CD8-positive, alpha-beta memory T cell (primary cell): ENCODE measurements at places on chromosomes 13 and 19. TPM values are rescaled to one million over a fixed set of nuclear protein-coding genes. Genes with fewer than 3 reads are reported as not detected.

Gene ZNF382
- 10.0 TPM for total RNA-seq

Gene CHST8
- total RNA-seq, result not detected

Gene ANKRD24
- 0.89 TPM for total RNA-seq

Gene HPN
- total RNA-seq, result not detected

Gene SPACA4
- total RNA-seq, result not detected

Gene RASA3
- 26.4 TPM for total RNA-seq

Gene CLEC4G
- not detected for total RNA-seq

- no peak for DNase-seq
Observed at GRCh38 chr13:96796091-96796633, 198.1 kb downstream of the OXGR1 start.

GRCh38 chr13:26742691-26743358 is 17.8 kb downstream of the GPR12 start:
- no peak for DNase-seq

DNA sequence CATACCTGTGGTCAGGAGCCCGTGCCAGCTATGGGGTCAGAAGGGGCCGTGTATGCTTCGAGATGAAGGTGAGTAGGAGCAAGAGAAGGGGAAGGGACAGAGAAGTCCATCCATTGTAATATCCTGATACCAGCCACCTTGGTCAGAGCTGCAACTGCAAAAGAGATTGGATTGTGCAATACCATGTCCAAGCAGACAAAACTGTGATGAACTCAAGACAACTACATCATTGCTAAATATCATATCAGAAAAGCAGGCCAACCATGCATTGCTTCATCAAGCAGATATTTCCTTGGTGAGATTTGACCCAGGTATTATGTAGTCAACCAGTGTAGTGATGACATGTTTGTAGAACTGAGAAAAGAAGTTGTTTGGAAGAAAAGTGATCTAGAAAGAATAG is 12.1 kb downstream of the HNRNPUL1 start:
- no peak for DNase-seq

DNA sequence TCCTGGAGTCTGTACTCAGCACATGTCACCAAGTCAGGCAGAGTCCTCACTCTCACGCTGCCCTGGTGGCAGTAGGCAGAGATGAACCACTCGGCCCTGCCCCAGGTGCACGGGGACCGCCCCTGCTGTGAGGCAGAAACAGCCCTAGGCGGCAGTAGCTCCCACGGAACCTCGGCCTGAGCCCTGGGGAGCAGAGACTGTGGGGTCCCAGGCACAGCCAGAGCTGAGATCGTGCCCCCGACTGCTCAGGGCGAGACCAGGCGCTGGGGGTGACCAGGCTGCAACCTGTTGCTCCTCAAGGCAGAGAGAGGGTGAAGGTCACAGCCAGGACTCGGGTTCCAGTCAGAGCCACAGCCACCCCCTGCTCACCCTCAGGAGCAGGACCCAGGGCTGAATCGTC is 34.9 kb downstream of the AP1M1 start:
- DNase-seq, result no peak

DNA sequence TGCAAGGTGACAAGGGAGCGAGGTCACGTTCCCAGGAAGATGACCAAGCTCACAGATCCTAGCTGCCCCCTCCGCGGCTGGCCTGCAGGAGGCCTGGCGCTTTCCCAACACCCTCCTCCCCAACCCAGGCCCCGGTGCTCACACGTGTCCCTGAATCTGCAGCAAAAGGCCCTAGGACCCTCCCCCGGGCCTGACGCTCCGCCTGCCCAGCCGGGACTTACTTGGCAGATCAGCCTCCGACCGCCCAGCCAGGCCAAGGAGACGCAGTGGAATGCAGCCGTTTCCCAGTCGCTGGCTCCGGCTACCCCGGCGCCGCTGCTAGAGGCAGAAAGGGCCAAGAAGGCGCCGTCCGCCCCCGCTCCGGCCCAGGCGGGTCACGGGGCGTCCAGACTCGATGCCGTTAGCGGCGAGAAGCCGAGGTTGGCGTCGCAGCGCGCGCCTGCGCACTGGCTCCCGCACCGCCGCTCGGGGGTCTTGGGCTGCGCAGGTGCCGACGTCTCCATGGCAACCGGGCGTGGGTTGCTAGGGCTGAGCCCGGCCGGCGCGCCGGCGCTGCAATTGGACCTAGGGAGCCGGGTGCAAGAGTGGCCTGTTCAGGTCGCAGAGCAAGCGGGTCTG is at the start of gene PNMA8A:
PNMA8A (minus strand) TSS at position 448 of the 618 bp plus-strand sequence. CDS start 528 bp downstream, outside the sequence.
- peak; percentile 38 for DNase-seq

DNA sequence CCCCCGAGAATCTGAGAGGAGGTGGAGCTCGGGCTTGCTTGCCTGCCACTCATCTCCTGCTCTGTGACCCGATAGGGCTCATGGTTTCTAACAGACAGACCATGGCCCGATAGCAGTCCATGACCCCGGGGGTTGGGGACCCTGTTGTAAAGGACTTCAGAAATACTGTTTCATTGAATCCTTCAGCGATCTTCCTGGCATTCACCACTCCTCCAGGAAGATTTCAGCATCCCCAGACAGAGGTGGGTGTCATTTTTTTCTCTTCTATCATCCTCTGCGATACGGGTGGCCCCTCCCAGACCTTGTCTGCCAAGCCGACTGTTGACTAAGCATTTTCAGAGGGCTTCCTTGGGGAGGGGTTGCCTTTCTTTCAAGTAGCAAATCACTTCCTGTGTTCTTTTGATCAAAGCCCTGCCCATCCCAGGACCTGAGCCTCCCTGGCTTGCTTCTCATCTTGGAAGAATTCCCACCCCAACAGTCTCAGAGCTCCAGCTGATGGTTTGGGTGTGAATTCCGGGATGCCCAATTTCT is 1.7 kb downstream of the MYO1F start:
- DNase-seq, result peak; percentile 48

- no peak for DNase-seq
Observed at GRCh38 chr13:95452375-95452774, 100.1 kb upstream of the CLDN10 start.

- no peak for DNase-seq
Observed at GRCh38 chr19:45099467-45100191, 6.7 kb downstream of the PPP1R37 start.

DNA sequence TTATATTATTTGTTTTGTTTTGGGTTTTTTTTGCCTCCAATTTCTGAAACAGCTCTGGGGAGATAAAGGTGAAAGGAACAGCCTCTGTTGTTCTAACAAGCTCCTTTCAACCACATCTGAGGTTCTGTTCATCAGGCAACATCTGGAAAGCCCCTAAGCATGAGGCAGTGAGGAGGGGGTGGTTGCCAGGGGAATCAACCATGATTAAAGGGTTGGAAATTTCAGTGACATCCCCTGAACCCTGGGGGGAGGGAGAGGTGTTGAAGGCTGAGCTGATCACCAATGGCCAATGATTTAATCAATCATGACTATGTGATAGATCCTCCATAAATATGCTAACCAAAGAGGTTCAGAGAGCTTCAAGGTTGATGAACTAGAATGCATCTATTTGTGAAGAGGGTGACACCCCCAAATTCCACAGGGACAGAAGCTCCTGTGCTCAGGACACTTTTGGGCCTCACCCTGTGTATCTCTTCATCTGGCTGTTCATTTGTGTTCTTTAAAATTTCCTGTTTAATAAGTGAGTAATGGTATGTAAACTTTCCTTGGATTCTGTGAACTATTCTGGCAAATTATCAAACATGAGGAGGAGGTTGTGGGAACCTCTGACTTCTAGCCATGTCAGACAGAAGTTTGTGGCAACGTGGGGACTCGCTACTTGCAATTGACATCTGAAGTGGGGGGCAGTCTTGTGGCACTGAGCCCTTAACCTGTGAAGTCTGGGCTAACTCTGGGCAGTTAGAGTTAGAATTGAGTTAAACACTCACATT is 221.3 kb downstream of the NHLRC3 start:
- no peak for DNase-seq

- no peak for DNase-seq
Observed at GRCh38 chr19:15137777-15138176, 30.6 kb downstream of the SYDE1 start.

GRCh38 chr19:2032296-2032941 is 16.9 kb upstream of the BTBD2 start:
- DNase-seq, result peak; percentile 47

GRCh38 chr19:8877854-8878705 is 45.9 kb downstream of the MBD3L1 start:
- DNase-seq, result no peak

GRCh38 chr13:60143775-60144174 is 20.0 kb downstream of the DIAPH3 start:
- DNase-seq, result no peak

DNA sequence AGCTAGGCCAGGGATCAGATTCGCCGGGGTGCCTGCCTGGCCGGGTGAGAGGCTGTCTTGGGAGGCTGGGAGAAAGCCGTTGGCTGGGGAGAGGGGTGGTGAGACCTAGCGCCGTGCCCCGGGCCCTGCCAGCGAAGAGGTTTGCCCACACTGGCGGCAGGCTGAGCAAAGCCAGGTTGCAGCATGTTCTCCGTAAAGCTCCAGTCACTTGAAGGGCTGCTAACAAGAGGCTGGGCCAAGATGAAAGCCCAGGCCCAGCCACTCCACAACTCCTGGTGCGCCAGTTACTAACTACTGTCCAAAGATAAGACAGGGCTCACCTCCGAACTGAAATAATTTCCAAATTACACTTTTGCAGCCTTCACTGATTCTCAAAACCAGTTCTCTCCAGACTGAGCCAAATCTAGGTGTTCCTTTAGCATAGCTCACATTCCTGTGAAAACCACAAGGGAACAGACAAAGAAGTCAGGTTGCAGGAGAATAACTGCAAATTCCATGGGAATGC is 16.3 kb downstream of the ELAVL1 start:
- DNase-seq, result no peak

GRCh38 chr19:35642312-35642711 is 767 bp downstream of the ETV2 start:
- DNase-seq, result no peak

DNA sequence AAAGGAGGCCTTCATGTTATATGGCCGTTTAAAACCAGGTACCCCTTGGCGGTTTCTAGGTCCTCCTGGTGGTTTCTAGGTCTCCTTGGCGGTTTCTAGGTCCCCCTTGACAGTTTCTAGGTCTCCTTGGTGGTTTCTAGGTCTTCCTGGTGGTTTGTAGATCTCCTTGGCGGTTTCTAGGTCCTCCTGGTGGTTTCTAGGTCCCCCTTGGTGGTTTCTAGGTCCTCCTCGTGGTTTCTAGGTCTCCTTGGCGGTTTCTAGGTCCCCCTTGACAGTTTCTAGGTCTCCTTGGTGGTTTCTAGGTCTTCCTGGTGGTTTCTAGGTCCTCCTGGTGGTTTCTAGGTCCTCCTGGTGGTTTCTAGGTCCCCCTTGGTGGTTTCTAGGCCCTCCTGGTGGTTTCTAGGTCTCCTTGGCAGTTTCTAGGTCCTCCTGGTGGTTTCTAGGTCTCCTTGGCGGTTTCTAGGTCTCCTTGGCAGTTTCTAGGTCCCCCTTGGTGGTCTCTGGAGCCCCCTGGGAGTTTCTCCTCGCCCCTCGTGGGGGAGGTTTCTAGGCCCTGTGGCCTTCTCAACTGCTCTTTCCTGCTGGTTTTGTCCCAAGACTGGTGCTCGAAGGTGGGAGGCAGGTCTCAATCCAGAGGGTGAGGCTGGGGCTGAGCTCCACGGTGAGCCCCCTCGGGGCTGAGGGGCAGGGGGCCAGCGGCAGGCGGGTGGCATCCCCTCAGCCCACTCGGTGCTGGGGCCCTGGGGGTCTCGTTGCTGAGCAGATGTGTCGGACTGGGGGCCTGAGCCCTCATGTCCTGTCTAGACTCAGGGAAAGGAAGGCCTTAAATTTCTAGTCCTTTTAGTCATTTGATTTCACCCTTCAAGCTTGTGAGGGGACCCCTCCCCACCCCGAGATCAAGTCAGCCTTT is 8.0 kb downstream of the HCN2 start:
- no peak for DNase-seq

GRCh38 chr19:46383846-46384245 is 29.5 kb downstream of the CCDC8 start:
- DNase-seq, result no peak

- DNase-seq, result no peak
Observed at GRCh38 chr13:39565036-39565949, 37.7 kb downstream of the LHFPL6 start.

DNA sequence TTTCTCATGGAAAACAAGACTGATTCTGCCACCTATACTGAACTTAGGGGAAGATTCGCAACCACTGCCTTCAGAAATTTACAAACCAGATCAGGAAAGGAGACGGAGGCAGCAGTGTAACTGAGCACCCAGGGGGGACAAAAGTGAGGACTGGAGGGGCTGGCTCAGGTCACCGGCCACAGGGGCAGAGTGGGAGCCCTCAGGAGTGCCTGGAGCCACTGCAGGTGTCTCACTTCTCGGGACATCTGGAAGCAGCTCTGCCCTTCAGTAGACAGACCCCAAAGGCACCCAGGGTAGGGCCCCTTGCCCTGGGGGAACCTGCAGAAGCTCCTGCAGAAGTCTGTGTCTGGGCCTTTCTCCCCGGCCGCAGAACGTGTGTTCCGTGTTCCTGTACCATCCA is 5.8 kb downstream of the ARHGEF7 start:
- DNase-seq, result no peak

- DNase-seq, result no peak
Observed at GRCh38 chr13:103607995-103608394, 541.8 kb upstream of the SLC10A2 start.

DNA sequence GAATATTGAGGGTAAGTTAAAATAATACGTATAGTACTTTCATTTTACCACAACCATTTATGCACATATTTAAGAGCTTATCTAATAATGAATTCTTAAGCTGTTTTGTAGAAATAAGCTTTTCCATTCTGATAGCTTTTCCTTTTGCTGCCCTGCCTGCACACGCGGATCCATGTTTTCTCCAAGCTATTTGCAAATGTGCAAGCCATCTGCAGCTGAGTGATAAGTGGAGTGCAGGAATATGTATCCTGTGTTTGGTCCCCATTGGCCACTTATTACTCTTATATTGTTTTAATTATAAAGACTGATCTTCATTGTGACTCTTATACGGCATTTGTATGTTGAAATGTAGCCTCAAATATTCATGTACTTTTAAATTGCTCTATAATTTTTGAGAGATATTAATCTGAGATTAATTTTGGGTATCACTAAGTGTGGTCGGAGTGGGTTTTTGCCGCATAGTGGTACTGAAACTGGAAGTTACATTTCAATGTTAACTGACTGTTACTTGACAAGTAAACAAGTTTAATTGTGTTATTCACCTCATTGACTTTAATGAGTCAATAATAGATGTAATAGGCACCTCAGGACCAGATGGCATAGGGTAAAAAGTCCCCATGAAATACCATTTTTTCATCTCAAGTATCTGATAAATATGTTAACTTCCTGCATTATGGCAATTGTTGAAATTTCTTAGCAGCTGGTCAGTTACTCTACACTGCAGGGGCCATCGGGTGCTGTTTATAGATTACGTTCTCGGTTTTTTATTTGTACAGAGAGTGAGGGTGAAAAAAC is 1567.4 kb downstream of the EFNB2 start:
- no peak for DNase-seq
